ENCODE measurements at places on chromosomes 1 and 21. TPM values are rescaled to one million over a fixed set of nuclear protein-coding genes. Genes with fewer than 3 reads are reported as not detected.
A peak's percentile ranks its signal among the peaks of the same experiment; 100 is the strongest.

- no peak for DNase-seq
Observed at GRCh38 chr1:67843746-67844145, 10.5 kb upstream of the GNG12 start.

GRCh38 chr1:156728599-156729462 lies at the start of gene ISG20L2:
Gene ISG20L2, minus strand, starts transcription at chr1:156728766. Its CDS starts 1,114 bp downstream, at chr1:156727652.
- DNase-seq = peak; percentile 99

DNA sequence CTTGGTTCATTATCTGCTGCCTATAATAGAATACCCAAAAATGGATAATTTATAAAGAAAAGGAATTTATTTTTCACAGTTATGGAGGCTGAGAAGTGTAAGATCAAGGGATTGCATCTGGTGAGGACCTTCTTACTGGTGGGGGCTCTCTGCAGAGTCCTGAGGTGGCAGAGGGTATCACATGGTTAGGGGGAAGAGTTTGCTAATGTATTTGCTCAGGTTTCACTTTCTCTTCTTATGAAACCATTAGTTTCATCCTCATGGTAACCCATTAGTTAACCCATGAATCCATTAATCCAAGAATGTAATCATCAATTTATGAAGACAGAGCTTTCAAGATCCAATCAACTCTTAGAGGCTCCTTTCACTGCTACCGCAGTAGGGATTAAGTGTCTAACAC lies 120.6 kb downstream of the DNM3 start:
- DNase-seq = no peak

GRCh38 chr1:147847831-147848230 lies 54.8 kb upstream of the GJA8 start:
- DNase-seq = no peak

DNA sequence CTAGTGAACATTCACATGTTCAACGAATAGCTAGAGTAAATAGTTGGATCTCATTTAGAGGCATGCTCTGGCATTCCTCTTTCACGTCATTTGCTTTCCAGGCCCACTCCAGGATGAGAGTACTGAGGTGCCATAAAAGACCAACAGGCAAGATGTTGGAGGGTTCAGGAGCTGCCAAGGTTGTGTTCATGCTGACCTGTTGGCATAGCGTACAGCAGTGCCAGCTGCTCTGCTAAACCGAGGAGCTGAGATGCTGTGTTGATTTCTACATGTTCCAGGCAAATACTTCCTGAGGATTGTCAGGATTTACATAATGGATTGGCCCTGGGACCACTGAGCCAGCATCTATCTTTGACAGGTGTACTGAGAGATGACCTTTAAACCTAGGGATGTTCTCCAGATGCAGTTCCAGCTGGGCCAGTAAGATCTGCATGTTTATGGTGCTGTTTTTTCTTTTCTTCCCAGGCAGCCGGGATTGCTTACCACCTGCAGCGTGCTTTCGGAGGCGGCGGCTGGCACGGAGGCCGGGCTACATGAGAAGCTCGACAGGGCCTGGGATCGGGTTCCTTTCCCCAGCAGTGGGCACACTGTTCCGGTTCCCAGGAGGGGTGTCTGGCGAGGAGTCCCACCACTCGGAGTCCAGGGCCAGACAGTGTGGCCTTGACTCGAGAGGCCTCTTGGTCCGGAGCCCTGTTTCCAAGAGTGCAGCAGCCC lies 66.9 kb downstream of the DISC1 start:
- no peak for DNase-seq

- no peak for DNase-seq
Observed at GRCh38 chr1:94917251-94917650, 9.7 kb downstream of the CNN3 start.

- peak; percentile 79 for DNase-seq
Observed at GRCh38 chr1:160428655-160429054, 28.3 kb downstream of the VANGL2 start.

DNA sequence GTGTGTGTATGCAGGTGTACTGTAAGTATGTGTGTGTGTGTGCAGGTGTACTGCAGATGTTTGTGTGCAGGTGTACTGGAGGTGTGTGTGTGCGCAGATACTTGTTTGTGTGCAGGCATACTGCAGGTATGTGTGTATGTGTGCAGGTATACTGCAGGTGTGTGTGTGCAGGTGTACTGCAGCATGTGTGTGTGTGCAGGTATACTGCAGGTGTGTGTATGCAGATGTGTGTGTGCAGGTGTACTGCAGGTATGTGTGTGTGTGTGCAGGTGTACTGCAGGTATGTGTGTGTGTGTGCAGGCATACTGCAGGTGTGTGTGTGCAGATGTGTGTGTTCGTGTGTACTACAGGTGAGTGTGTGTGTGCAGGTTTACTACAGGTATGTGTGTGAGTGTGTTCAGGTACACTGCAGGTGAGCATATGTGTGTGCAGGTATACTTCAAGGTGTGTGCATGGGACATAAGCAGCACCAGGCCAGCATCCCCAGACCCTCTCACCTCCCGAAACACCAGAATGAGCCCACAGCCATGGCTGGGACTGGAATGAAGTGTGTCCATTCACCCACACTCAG lies 97.5 kb downstream of the DMRTB1 start:
- DNase-seq = no peak

GRCh38 chr1:160558660-160559380 lies 20.5 kb downstream of the CD84 start:
- DNase-seq = no peak

- no peak for DNase-seq
Observed at GRCh38 chr1:57363165-57363564, 60.7 kb downstream of the DAB1 start.

DNA sequence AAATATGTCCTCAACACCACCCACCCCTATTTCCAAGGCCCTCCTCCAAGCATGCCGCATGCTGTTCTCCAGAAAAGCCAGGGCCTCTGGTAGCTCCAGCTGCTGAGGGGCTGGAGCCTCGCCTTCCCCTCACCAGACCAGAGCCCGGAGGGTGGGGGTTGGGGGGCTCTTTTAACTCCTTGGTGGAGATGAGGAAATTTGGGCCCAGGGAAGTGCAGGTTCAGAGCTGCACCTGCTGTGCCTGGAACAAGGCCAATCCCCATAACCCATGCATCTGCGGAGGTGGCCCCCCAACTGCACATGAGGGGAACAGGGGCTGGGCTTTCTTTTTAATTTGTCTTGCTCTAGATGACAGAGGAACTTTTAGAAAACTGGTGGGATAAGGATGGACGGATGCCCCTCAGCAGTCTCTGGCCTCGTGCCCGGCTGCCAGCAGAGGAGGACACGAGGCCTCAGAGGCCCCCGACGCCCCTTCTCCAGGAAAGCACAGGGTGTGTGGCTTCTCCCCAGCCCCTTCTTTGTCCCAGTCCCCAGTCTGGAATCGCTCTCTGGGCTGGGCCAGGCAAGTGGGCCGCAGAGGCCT lies 550 bp upstream of the SELENON start:
- no peak for DNase-seq

CD244 gene
- total RNA-seq = 0.48 TPM

PTPN14 gene
- 17.9 TPM for total RNA-seq

OR2L13 gene
- total RNA-seq = not detected

TATDN3 gene
- total RNA-seq = 8.9 TPM

SH3D21 gene
- 4.6 TPM for total RNA-seq

SWT1 gene
- total RNA-seq = 9.6 TPM

SOX13 gene
- total RNA-seq = 11.5 TPM
